ENCODE measurements at places on chromosomes 7 and 10.

GRCh38 chr10:104318810-104319741 is 19.2 kb downstream of the ITPRIP start:
- DNase-seq, result no peak

- no peak for DNase-seq
Measured at GRCh38 chr7:94176694-94177200, 172.6 kb upstream of the BET1 start.

- DNase-seq, result no peak
Measured at GRCh38 chr7:98641646-98642500, 24.8 kb downstream of the NPTX2 start.

- DNase-seq, result no peak
Measured at GRCh38 chr10:110547139-110547761, 20.2 kb upstream of the SMC3 start.

DNA sequence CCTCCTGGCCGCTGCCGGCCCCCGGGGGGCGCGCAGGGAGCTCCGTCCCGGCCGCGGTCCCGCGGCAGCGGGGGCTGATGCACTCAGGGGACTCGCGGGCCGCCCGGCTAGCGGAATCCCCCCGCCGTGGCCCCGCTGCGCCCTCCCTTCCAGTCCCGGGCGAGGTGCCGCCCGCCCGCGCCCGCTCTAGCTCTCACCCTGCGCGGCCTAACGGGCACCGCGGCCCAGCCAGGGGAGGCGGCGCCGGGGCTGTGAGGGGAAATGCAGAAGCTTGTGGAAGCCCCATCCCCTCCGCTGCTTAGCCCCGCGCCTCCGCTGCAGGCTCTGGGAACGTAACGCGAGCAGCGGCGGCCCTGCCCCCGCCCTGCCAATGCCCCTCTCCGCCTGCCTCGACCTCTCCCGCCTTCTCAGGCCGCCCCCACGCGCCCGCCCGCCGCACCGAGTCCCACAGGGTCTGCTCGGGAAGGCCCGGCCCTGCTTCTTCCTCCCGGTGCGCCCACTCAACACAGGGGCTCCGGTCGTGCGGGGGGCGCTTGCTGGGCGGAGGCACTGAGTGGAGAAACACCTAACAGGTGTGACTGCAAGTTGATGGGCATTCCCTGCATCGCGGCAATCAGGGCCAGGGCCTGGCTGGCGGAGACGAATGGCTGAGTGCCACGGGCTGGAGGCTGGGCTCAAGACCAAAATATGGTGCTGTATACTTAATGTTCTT is 384 bp upstream of the TMEM229A start:
- no peak for DNase-seq

Measured in non-pigmented ciliary epithelial cell (primary cell).